ENCODE measurements at places on chromosomes 4 and X.

GRCh38 chr4:10196191-10196590 lies 79.6 kb upstream of the WDR1 start:
- DNase-seq = no peak

DNA sequence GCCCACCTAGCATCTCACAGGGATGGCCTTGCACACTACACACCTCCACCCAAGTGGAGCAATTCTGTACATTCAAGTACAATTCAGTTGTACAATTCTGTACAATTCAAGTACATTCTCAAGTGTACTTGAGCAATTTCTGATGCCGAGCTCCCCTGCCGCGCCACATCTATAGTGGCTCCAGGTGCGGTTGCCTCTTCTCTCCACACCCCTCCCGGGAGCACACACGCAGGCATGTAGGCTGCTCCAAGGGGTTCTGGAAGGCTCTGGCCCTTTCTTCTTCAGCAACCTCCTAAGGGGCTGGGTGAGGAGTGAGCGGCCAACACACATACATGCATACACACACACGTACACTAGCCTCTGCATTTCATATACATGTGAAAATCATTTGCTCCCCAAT lies 18.9 kb upstream of the DUSP9 start:
- no peak for DNase-seq

GRCh38 chr4:15434091-15434490 lies 6.3 kb downstream of the C1QTNF7 start:
- DNase-seq = no peak

DNA sequence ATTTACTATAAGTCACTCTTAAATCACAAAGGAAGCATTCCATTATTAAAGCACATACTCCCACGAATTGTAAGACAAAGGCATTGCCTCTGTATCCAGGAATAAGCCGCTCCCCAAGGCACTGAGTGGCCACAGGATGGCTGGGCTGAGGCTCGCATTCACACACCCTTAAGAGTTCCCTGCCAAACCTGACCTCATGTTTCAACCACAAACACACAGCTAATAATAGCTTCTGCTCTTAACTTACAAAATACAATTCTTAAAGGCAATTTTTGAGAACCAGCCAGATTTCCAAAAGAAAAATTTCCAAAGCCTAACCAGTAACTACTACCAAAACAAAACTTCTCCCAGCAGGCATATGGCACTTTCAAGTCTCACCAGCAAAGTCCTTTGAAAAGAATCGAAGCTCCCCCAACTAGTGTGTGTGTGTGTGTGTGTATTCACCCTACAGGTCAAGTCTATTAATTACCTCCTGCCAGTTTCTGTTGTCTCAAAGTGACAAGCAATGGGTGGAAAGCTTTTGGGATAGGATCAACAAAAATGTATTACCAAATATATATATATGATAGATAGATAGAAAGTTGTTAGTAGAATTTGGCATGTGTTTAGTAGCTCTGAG lies 36.0 kb downstream of the ARHGAP6 start:
- no peak for DNase-seq

DNA sequence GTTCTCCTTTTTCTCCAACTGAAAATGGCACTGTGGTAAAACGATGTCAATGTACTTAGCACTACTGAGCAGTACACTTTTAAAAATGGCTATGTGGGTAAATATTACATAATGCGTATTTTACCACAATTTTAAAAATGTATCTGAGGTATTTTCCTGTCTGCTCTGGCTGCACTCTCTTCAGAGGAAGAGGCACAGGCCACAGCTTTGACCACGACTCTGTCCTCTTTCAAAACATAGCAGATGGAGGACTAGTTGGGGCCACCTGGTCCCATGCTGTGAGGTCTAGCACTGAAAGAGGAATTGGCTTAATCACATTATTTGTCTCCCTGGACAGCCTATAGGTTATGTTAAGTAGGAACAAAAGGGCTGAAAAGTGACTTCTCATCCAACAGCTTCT lies 5.2 kb downstream of the KCNE5 start:
- no peak for DNase-seq

- no peak for DNase-seq
Measured at GRCh38 chr4:70660106-70660505, 6.2 kb downstream of the JCHAIN start.

- DNase-seq = no peak
Measured at GRCh38 chrX:6748595-6748994, 213.7 kb upstream of the VCX3A start.

DNA sequence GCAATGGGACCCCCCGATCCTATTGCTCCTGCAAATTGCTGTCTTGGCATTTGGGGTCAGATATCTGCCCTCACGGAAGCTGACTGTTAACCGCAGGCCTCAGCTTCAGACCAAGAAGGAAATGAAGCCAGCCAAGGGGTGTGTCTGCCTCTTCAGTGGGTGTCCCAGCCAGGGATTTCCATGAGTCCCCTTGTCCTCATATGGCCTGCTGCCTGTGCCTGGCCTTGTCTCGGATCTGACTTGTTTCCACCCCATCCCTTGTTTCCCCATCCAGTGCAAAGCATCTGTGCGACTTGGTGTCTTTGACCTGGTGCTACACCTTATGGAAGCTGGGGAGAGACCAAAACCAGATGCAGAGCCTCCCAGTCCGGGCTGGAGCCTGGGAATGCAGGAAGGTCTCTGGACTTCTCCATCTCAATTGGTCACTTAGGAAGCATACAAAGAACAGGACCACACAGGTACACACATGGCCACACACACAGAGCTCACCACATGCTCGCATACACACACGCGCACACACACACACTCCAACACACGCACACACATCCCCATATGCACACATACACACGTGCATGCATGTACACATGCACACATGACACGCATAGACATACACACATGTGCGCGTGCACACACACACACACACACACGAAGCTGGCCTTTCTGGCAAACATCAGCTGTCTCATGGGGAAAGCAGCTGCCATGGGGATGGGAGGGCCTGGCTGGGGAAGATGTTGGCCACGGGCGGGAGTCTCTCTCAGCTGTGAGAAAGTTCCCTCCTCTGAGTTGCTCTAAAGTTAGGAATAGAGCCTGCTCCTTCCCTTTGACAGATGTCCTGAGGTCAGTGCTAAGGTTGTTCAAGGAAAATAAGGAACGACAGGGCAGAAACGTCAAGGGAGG lies 65.5 kb downstream of the CRMP1 start:
- DNase-seq = no peak

DNA sequence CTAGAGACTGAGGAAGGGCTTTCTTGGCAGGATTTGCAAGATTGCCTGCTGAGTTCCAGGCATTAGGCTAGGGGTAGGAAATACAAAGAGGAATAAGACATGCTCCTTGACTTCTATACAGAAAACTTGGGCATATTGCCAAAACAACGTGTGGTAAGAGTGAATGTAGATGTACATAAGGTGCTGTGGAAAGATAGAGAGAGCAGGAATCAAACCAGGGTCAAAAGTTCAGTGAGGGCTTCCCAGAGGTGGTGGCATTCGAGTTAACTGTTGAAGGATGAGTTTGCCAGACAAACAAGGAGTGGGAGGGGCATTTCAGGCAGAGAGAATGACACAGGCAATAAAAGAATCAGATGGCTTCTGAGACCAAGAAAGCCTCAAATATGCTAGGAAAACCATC lies 187.9 kb downstream of the KDR start:
- no peak for DNase-seq

DNA sequence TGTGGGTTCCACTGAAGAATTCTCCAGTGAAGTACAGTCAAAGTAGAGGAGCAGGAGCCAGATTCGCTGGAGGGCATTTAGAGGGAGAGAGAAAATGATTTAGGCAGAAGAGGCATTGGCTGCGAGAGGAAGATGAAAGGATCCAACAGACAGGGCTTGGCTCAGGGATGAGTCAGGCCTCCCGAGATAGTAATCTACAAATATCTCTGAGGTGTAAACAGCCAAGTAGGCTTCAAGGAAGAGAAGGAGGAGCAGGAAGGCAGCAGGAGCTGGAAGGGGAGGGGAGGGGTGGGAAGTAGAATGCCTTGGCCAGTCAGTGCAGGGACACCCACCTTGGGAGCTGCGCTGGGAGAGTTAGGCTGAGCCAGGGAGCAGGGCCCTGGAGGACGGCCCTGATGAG lies 55.5 kb downstream of the PJA1 start:
- DNase-seq = no peak

DNA sequence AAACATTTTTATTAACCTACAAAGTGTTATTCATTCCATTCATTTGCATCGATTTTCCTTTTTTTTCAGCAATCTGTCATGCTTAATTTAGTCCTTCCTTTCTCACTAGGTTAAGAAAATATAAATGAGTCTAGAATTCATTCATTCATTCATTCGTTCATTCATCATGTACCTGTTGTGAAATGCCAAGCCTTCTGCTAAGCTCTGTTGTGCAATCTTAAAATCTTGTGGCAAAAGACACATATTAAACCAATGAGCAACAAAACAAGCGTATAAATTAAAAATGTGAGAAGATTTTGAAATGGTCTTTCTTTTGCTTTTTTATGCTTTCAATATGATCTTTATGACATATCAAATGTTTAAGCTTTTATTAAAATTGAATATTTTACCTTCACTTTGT lies 88.6 kb upstream of the MAD2L1 start:
- DNase-seq = no peak

DNA sequence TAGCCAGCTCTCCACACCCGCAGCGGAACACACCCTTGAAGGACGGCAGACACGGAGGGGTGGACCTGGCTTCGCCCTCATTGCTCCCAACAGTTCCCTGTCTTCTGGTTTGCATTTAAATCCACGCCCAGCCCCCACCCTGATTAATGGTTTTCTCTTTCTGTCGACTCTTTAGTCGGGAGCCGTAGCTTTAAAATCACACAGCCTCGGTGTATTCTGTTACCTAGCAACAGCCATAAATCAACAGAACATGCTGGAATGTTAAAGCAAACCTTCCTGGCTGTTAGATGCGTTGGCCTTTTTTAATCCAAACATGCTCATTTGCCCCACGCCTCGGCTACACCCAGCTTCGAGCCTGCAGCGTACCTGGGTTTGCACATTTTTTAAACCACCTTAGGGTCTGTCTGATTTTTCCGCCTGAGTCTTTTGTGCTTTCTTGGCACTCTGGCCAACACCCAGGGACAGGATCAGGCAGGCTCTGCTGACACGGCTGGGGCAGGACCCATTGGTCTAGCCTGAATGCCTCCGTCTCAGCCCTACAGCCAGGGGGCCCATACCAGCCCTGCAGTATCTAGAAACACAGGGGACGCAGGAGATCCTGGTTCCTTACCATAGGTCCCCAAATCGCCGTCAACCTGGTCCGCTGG lies 21.4 kb upstream of the PPP2R2C start:
- no peak for DNase-seq

DNA sequence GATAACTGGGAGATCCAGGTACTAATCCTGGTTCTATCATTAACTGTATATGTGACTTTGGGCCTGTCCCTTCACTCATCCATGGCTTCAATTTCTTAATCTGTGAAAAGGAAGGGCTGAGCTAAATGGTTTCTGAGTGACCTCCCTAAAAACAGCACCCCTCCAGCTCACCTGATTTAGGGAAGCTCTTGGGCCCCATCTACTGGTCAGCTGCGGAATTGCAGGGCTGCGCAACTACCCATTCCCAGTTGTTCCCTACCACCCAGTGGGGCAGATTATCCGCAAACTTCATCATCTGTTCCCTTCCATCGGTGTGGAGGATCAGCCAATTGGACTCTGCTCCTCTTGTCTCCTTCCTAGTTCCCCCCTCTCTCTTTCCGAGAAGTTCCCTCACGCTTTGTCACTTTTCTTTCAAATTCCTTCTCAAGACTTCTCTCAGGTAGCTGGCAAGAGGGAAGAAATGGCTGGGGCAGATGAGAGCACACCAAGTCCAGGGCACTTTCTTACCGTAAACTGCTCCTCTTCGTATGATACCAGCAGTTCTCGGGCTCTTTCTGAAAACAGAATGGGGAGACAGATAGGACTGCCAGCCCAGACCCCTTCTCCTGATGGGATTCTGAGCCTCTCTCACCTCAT lies 5.8 kb downstream of the LAS1L start:
- DNase-seq = peak; percentile 47

GRCh38 chr4:1473718-1474117 lies 67.5 kb upstream of the NKX1-1 start:
- DNase-seq = no peak

DNA sequence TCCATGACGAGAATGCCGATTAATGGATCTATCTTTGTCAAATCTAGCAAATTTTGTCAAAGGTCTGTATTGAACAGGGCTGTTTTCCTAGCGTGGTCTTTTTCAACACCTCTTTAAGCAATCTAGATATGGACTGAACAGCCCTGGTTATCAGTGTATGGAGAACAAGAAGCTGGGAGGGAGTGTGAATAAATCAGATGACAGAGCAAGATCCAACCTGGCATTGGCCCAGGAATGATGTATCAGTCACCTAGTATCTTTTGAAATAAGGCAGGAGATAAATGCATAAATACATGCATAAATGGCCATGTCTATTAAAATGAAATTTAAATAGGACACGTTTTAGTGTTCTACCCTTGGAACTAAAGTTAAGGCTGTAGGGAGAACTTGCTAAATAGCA lies 15.7 kb upstream of the AP1S2 start:
- DNase-seq = no peak

- no peak for DNase-seq
Measured at GRCh38 chr4:182684796-182685195, 232.4 kb downstream of the DCTD start.

GRCh38 chrX:54807524-54808108 lies at the start of gene MAGED2:
Gene MAGED2 (plus strand): TSS chrX:54807745. CDS start chrX:54809332, 1,587 bp downstream.
- DNase-seq = peak; percentile 12

GRCh38 chrX:20718592-20719380 lies 452.1 kb upstream of the RPS6KA3 start:
- no peak for DNase-seq

DNA sequence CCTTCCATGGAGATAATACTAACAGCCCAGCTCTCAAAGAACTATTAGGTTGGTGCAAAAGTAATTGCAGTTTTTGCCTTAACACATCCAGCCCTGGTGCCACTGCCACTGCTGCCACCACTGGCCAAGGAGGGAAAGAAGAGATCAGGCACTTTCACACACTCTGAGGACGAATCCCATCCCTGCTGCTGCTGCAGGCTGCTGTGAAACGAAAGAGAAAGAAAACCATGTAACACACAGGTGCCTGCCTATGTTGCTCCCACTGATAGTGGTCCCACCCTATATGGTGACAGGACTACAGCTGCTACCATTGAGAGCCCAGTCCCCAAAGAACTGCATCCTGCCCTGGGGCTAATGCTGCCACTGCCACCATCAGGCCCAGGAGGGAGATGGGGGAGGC lies 35.1 kb downstream of the TMLHE start:
- DNase-seq = no peak

- no peak for DNase-seq
Measured at GRCh38 chr4:84481077-84481859, 17.8 kb downstream of the NKX6-1 start.

- DNase-seq = no peak
Measured at GRCh38 chr4:168887809-168888208, 122.2 kb downstream of the CBR4 start.

GRCh38 chrX:3262901-3263300 lies 83.6 kb downstream of the MXRA5 start:
- no peak for DNase-seq

- no peak for DNase-seq
Measured at GRCh38 chr4:25103418-25103817, 56.8 kb downstream of the SEPSECS start.

GRCh38 chrX:30971774-30972603 lies 82.9 kb upstream of the TAB3 start:
- no peak for DNase-seq

- DNase-seq = no peak
Measured at GRCh38 chr4:16026160-16026761, 57.6 kb downstream of the PROM1 start.

- no peak for DNase-seq
Measured at GRCh38 chr4:168478868-168479267, 1.4 kb downstream of the DDX60L start.

- no peak for DNase-seq
Measured at GRCh38 chrX:101482296-101482695, 3.0 kb upstream of the ARMCX4 start.

GRCh38 chr4:99574530-99575324 lies at the start of gene MTTP:
Gene MTTP (plus strand): TSS chr4:99574824. CDS start chr4:99574910, 86 bp downstream.
- DNase-seq = no peak

All from activated T-helper 9 cell treated with anti-CD3 and anti-CD28 coated beads, Interleukin-2, amount 50 U/mL, for 16 hours (primary cell).